ENCODE measurements at places on chromosomes 5 and 9.

DNA sequence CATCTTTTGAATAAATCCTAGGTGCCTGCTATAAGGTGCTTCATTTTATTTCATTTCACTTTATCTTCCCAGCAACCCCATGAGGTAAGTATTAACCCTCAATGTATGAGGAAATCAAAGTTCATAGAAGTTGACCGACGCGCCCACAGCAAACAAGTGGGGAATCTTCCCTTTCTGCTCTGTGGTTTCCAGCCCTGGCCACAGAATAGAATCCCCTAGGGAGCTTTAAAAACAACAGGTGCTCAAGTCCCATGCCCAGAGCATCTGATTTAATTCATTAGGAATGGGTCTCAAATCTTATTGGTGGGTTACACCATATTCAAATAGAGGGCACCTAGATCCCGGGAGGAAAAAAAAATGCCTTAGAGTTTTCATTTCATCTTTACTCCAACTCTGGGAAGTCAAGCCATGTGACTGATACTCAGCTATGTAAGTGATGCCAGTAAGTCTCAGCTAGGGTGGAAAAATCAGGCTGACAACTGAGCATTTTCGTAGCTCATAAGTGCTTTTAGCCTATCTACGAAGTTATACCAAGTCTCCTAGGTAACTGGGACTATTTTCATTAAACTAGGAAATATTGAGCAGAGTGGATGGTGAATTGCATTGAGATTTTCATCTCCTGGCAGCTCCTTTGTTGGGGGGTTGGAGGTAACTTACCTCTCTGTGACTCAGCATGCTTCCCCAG is 353.4 kb upstream of the SLC30A5 start:
- H3K27ac ChIP-seq = no peak overlapping the region
- H3K27me3 ChIP-seq = no peaks in the 10 kb centered on the region
- H3K4me3 ChIP-seq = no peak overlapping the region
- H3K4me1 ChIP-seq = no peaks in the 10 kb centered on the region

DNA sequence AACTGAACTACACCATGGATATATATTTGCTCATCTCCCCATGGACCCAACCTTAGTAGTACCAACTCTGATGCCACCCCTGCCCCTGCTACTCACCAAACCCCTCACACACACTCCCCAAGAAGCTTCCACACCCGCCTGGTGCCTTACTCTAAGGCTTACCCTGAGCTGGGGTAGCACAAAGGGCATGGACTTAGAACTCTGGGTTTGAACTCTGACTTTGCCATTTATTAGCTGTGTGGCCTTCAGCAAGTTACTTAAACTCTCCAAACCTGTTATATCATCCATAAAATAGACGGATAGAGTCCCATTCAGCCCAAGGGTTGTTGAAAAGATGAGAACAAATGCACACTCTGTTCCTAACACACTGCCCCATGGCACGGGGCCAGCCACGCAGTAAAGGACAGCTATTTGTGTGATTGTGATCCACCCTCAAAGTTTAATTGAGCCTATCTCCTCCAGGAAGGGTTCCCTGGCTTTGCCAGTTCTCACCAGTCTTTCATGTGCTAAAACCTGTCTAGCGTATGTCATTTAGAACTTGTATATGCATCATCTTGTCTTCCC is 111.0 kb downstream of the KLHL3 start:
- DNase-seq = no peak
- H3K27ac ChIP-seq = no peak overlapping the region
- H3K27me3 ChIP-seq = no peaks in the 10 kb centered on the region
- H3K4me3 ChIP-seq = no peak overlapping the region

DNA sequence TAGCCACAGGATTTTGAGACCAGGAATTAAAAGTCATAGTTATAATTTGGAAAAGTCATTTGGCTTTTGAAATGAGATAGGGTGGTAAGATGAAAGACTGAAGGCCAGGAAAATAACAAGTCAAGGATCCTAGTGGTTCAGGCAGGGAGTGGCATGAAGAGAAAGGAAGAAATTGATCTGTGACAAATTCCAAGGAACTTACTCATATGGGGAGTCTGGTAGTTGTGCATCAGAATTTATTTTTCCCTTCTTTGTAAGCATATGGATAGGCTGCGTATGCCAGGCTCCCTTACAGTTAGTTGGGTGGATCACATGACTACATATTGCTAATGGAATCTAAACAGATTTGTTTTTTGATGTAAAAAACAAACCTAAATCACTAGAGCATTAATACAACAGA is 21.0 kb downstream of the ISL1 start:
- H3K4me1 ChIP-seq = no peaks in the 10 kb centered on the region
- no peaks in the 10 kb centered on the region for H3K36me3 ChIP-seq
- no peak overlapping the region for H3K27ac ChIP-seq

- no peak for DNase-seq
- no peaks in the 10 kb centered on the region for H3K36me3 ChIP-seq
- H3K27ac ChIP-seq = no peak overlapping the region
- H3K4me3 ChIP-seq = no peak overlapping the region
- H3K27me3 ChIP-seq = no peaks in the 10 kb centered on the region
These were observed 505.6 kb downstream of the MAN2A1 start for GRCh38 chr5:110195288-110195687.

GRCh38 chr5:172096207-172096940 is 89.9 kb upstream of the FBXW11 start:
- H3K4me3 ChIP-seq = no peak overlapping the region
- no peaks in the 10 kb centered on the region for H3K27me3 ChIP-seq
- no peak overlapping the region for H3K27ac ChIP-seq
- DNase-seq = no peak
- H3K36me3 ChIP-seq = peaks cover 21% of the 10 kb centered on the region

- no peak for DNase-seq
- no peak overlapping the region for H3K4me3 ChIP-seq
- no peaks in the 10 kb centered on the region for H3K27me3 ChIP-seq
- no peak overlapping the region for H3K27ac ChIP-seq
- no peaks in the 10 kb centered on the region for H3K4me1 ChIP-seq
- no peaks in the 10 kb centered on the region for H3K36me3 ChIP-seq
These were observed 320.1 kb downstream of the OSTF1 start for GRCh38 chr9:75408391-75408790.

GRCh38 chr5:158292981-158293380 is 434.0 kb upstream of the CLINT1 start:
- no peak for DNase-seq
- no peak overlapping the region for H3K4me3 ChIP-seq
- H3K27ac ChIP-seq = no peak overlapping the region
- no peaks in the 10 kb centered on the region for H3K36me3 ChIP-seq
- H3K27me3 ChIP-seq = no peaks in the 10 kb centered on the region

DNA sequence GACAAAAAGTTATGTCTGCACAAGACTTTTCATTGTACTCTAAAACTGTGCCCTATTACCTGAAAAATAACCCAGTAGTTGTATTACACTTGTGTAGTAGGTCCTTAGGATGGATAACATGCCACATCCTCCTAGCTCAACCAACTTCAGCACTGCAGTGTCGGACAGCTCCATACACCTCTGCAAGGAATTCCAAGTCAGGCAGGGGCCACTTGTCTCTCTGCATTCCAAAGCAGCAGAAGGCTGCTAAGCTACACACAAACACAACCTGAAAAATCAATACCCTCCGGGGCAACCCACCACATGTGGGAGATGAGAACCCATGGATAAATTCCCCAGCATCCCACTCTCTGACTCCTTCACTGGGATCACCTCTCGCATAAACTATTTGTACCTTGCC is 50.2 kb downstream of the MED10 start:
- H3K36me3 ChIP-seq = no peaks in the 10 kb centered on the region
- no peak for DNase-seq
- no peak overlapping the region for H3K27ac ChIP-seq
- H3K4me3 ChIP-seq = no peak overlapping the region
- H3K27me3 ChIP-seq = no peaks in the 10 kb centered on the region

DNA sequence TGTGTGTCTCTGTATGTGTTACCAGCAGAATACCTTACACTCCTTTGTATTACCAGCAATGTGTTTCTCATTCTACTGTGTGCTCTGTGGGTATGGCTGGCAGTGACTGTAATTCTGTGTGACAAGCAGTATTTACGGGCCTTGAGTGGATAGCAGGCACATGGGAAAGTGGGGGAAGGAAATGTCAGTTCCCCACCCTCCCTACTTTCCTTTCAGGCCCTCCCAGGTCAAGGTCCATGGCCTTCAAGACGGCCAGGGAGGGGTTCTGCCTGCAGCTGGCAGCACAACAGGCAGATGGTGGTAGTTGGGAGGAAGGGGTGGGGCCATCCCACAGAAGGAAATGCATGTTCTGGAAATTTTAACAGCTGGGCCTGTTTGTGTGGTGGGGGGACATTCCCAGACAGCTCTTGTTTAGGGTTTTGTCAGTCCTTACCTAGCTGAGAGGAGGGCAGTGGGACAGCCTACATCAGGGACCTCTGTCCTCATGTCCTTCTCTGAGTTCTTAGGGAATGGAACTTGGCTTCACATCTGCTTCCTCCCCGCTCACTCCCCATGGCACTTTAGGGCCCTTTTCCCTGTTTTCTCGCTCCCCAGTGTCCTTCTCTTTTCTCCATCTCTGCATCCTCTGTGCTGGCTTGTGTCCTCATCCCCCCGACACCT is 14.6 kb upstream of the TNIP1 start:
- DNase-seq = no peak
- H3K4me3 ChIP-seq = no peak overlapping the region
- no peaks in the 10 kb centered on the region for H3K36me3 ChIP-seq
- peaks cover 60% of the 10 kb centered on the region for H3K4me1 ChIP-seq

- H3K27ac ChIP-seq = no peak overlapping the region
- H3K4me3 ChIP-seq = no peak overlapping the region
- H3K27me3 ChIP-seq = peaks cover 1% of the 10 kb centered on the region
- H3K4me1 ChIP-seq = peaks cover 29% of the 10 kb centered on the region
- H3K36me3 ChIP-seq = no peaks in the 10 kb centered on the region
These were observed 5.4 kb upstream of the FOXE1 start for GRCh38 chr9:97847474-97848214.
